Right ventricle myocardium superior (tissue), 1 donor: ENCODE measurements at places on chromosomes 3 and 15. TPM values are rescaled to one million over a fixed set of nuclear protein-coding genes. Genes with fewer than 3 reads are reported as not detected.

- no peak for DNase-seq
Observed at GRCh38 chr15:85947021-85947420, 132.7 kb upstream of the AGBL1 start.

DNA sequence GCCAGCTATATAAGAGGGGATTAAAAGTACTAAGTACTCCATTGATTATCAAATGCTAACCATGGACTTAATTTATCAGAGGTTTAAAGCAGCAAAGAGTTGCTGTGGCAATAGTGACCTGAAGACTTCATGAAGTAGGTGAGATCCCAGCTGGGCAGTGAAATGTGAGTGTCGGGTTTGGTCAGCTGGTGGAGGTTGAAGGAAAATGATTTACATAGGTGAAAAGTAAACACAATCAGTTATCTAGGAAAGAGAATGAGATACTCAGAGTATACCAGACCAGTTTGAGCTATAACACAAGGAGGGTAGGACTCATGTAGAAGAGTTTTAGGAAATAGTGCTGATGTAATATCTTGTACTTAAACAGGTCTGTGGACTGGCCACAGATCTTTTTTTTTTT is 16.5 kb upstream of the FBXO22 start:
- no peak for DNase-seq

The FHIT gene
- 21.5 TPM for total RNA-seq

DNA sequence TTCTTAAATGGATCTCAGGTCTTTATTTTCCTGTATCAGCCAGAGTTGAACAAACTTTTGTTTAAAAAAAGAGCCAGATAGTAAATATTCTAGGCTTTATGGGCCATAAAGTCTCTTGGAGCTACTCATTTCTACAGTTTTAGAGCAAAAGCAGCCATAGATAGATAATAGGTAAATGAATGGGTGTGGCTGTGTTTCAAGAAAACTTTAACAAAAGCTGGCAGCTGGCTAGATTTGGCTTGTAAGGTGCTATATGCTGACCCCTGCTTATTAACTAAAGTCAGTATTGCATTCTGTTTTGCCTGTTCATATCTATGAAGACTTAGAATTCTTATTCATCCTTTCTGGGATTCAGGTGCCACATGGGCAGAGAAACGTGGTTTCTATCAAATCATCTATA is 29.0 kb downstream of the MFN1 start:
- DNase-seq: no peak

GRCh38 chr3:12750658-12751071 is 8.4 kb downstream of the TMEM40 start:
- no peak for DNase-seq

The MUC20 gene
- total RNA-seq: 5.4 TPM
